ENCODE measurements at places on chromosomes 1 and 21.
A peak's percentile ranks its signal among the peaks of the same experiment; 100 is the strongest.

GRCh38 chr21:45420061-45421041 is 15.4 kb downstream of the COL18A1 start:
- DNase-seq: no peak

- DNase-seq: peak; percentile 44
Measured at GRCh38 chr1:24770881-24771280, 25.6 kb downstream of the CLIC4 start.

DNA sequence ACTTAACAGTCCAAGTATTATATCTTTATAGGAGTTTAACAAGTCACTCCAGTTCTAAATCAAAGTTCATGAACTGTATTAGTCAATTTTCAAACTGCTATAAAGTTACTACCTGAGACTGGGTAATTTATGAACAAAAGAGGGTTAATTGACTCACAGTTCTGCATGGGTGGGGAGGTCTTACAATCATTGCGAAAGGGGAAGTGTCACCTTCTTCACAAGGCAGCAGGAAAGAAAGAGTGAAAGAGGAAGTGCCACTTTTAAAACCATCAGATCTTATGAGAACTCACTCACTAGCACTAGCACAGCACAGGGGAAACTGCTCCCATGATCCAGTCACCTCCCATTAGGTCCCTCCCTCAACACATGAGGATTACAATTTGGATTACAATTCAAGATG is 70.0 kb downstream of the CLCA4 start:
- no peak for DNase-seq

GRCh38 chr21:35399706-35400105 is 350.6 kb upstream of the RUNX1 start:
- DNase-seq: no peak

- DNase-seq: no peak
Measured at GRCh38 chr1:88910401-88910800, 19.0 kb upstream of the GTF2B start.

DNA sequence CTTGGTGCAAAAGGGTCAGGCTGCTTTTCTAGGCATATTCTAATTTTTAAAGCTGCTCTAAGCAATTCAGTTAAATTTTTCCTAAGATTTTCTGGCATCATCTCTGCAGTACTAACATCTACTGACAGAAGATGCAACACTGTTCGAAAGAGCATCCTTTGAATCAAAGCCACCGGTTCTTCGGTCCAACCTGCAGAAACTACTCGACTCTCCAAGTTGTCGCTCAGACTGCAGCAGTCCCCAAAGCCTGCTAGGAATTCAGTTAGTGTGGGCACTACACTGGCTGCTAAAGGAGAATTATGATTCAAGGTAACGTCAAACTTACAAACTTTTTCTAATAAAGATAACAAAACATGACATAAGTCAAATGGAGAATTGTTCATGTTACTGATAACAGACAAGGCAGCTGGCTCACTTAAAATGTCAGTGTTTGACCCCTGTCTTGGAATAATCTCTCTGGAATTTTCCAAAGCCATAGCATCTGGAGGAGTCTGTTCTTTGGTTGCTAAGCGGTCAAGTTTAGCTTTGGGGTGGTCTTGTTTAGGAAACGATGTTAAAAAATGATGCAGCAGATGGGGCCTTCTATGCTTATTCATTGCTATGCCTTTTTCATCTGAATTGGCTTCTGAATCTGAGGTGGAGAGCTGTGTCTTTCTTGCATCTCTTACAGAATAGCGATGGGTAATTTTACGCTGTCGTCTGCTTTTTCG is 56.9 kb downstream of the LYST start:
- peak; percentile 70 for DNase-seq

DNA sequence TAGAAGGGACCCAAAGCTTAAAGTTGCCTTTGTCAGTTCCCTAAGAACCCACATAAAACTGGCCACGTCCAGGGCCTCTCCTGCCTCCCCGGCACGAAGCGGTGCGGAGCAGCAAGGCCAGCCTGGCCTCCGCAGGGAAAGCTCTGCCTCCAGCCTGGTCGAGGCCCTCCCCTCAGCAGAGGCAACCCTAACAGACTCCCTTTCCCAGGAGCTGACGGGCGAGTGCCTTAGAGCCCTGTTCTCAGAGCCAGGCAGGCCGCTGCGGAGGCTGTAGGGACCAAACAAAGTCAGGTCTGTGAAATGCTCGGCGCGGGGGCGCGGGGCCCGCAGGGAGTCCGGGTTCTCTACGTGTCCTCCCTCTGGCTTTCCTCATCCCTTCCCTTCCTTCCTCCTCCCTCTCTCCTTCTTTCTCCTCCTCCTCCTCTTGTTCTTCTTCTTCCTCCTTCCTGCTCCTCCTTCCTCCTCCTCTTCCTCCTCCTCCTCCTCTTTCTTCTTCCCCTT is 40.7 kb downstream of the RIPK4 start:
- DNase-seq: no peak

GRCh38 chr1:200230671-200231070 is 179.2 kb downstream of the ZNF281 start:
- no peak for DNase-seq

- DNase-seq: peak; percentile 77
Measured at GRCh38 chr1:155226188-155226909, 17.9 kb downstream of the MTX1 start.

DNA sequence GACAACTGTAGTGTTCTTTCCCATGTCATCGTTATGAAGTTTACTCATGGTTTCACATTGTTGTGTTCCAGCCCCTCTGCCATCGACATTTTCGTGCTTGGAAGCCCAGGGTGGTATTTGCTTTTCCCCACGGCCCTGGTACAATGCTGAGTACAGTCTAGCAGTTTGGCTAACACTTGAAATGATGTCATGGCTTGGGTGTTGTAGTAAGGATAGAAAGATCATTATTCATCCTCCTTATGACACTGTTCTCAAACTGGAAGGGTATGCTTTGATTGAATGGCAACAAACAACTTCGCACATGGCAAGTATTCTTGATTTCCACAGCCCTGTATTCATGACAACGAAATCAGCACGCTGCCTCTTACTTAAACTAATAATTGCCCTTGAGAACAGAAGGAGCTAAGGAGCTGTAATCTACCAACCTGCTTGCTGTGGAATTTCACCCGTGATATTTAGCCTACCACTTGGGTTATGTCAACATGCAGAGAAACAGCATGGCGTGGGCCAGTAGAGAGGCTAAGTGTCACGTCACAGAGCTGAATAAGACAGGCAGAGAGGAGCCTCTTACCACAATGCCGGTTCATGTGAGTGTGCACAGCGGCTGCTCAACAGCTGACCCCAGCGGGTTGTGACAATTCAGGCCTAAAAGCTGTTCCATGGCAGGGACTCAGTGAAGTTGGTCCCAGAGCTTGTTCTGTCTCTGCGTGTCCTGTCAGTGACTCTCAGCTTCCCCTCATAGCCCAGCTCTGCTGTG is 73.9 kb downstream of the KCNJ6 start:
- DNase-seq: no peak

DNA sequence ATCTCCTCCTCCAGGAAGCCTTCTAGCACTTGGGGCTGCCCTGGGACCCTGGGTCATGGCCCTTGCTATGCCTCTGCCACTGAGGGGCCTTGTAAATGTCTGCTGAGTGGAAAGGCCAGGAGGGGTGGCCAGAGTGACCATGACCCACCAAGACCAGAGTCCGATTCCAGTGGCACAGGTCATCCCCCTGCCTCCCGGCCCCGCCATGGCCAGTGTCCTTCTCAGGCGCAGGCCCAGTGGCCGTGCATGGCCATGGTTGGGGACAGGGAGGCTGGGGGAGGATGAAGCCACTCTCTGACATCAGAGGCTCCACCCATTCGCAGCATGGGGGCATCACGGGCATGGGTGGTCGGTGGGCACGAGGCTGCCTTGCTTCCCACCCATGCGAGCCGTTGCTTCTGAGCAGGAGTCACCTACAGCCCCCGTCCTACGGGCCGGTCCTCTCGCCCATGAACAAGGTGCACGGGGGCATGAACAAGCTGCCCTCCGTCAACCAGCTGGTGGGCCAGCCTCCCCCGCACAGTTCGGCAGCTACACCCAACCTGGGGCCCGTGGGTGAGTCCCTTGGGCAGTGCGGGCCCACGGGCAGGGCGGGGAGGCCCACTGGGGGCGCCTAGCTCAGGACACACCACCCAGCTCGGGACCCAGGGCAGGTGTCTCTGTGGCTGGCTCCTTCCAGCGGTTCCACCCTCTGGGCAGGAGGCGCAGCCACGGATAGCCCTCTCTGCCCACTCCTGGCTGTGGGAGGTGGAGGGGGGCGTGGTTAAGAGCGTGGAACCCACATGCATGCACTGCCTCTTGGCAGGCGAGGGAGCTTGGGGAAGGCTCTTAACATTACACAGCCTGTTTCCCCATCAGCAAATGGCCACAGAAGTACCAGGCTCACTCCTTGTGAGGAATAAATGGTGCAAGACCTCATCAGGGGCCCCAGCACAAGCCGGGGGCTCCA is 22.4 kb upstream of the CCDC27 start:
- no peak for DNase-seq

DNA sequence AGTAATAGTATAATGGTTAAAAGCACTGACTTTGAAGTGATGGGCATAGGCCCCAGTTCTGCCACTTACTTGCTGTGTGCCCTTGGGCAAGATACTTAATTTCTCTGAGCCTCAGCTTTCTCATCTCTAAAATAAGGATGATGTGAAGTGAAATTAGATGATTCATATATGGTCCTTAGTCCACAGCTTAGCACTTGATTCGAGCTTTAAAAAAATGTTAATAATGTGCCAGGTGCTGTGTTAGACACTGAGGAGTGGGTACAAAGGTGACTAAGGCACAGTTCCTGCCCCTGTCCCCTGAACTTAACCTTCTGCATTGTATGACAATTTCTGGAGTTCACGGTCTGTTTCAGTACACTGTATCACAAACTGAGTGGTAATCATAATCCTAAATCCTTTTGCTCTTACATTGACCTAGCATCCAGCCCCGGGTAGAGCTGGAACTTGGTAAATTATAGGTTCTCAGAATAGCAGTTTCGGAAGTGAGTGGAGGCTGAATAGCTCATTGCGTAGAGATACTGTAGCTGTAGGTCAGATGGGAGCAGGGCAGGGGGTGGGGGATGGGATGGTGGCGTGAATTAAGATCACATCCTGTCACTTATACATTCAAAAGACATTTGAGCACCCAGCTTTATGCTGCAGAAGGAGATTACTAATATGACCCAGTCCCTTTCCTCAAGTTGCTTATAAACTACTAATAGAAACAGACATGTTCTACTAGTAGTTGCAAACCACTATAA is 1.5 kb downstream of the ZNF691 start:
- DNase-seq: no peak

DNA sequence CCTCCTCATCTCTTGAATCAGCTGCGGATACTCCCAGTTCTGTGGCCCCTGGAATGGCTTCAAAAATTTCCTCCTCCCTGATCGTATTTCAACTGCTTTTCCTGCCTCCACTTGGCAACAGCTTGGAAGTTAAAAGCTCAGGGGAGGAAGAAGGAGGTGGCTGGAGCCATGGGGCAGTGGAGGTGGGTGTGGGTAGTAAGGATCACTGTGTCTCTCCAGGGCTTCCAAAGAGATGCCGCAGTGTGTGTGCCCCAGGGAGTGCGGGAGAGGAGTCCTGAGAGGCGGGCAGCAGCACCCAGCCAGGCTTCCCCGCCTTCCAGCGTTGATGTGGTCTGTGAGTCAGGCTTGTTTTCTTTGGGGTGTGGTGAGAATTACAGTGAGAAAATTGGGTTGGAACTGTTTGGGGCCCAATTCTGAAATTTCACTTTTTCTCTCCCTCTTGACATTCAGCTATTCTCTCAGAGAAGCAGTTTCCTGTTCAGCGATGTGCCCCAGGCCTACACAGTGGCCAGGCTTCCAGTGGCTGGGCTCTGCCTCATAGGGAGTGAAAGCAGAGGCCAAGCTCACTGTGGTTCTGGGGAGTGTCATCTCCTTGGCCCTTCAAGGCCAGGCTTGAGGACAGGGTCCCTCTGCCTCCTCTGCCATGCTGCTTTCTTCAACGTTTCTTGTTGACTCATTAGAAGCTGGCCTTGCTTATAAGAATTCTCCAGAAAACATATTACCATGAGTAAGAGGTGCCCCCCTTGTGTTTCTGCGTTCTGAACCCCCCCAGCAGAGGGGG is 69.0 kb downstream of the PGM1 start:
- DNase-seq: peak; percentile 76

DNA sequence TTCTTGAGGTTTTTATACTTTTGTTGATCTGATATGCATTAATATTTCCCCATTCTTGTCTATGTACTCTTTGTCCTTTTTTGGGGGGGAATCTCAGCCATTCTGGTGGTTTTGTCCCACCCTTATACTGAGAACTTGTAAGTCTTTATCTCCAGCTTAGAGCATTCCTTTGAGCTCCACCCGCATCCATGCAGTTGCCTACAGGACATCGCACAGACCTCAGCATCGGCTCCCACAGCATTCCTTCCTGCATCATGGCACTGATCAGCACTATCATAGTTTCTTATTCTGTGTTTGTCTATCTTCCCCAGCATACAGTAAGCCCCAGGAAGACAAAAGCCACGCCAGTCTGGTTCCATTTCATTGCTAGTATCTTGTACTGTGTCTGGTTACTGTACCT is 33.0 kb downstream of the HHAT start:
- DNase-seq: no peak

DNA sequence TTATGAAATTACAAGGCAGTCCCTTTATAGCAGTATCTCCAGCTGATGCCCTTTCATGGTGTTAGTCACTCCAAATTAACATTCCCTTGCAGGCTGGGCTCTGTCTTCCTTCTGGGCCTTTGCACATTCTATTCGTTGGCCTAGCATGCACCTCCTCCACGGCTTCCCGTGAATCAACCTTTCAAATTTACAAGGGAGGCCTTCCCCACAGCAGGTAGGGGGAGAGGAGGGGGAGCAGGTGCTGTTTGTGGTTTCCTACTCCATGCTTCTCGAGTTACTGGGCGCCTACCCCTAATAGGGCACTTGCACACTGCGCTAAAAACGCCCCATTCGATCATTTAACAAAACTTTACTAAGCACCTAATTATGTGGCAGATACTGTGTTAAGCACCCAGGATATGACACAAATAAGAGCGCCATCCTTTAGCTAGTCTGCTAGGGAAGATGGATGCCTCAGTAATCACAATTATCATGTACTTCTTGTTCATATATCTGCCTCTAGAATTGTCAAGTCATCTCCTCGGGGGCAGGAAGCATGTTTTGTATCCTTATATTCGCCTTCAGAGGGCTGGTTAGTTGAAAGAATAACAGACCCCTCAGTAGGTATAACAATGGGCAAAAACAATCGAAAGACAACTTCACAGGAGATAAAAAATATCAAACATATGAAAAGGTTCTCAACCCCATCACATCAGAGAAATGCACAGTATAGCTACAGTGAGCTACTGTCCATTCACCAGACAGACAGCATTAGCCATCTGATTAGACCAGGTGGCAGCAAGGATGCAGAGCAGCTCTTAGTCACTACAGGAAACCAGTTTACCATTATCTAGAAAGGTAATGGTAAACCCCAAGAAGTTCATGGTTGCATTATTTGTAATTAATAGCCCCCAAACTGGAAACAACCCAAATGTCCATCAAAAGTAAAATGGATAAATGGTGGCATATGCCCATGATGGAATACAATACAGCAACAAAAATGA is 1.7 kb upstream of the ADAR start:
- peak; percentile 11 for DNase-seq

GRCh38 chr1:1974834-1975233 is 28.8 kb downstream of the CFAP74 start:
- DNase-seq: no peak
